ENCODE measurements at places on chromosomes 6 and 20.

DNA sequence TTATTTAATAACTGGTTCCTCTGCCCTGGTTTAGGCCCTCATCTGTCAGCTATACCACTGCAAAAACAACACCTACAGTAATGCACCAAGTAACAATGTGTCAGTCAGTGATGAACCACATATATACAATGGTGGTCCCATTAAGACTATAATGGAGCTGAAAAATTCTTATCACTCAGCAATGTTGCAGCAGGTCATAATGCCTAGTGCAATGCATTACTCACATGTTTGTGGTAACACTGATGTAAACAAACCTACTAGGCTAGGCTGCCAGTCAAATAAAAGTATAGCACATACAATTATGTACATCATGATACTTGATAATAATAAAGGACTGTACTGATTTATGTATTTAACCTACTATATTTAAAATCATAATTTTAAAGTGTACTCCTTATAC is 31.3 kb downstream of the RARS2 start:
- no peak for DNase-seq

DNA sequence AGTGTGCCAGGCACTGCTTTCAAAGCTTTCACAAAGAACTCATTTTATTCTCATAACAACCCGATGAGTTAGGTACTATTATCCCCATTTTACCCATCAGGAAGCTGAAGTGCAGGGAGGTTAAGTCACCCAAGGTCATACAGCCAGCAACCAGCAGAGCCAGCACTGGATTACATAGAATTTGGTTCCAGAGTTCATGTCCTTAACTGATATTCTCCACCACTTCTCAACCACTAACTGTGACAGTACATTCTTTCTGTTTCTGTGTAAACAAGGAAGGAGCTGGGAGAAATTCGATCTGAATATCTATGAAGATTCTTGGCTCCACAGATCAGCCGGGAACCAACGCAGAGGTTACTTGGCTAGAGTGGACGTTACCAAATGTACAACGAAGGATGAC is 98.0 kb downstream of the KIF16B start:
- no peak for DNase-seq

- DNase-seq: no peak
These were observed 63.9 kb downstream of the CHMP4B start for GRCh38 chr20:33875055-33875454.

- no peak for DNase-seq
These were observed 12.5 kb upstream of the EBF4 start for GRCh38 chr20:2680046-2680445.

DNA sequence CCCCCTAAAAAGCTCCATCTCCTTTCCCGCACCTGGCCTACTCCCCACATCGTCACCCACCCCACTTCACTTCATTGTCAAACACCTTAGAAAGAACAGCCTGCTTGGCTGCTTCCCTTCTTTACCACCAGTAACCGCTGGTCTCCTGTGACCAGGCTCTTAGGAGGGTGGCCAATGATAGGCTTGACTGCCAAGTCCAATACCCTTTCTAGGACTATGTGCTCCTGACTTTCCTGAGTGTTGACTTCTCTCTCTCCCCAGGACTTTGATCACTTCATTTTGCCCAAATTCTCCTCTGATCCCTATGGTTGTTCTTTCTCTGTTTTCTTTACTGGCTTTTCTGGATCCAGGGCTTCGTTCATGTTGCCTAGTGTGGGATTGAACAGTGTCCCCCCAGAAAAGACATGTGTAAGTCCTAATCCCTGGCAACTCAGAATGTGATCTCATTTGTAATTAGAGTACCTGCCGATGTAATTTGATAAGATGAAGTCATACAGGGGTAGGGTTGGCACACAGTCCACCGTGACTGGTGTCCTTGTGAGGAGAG is 254.0 kb downstream of the GMDS start:
- DNase-seq: no peak

GRCh38 chr20:10190456-10190855 is 28.2 kb upstream of the SNAP25 start:
- no peak for DNase-seq

GRCh38 chr6:114042267-114043016 is 71.5 kb upstream of the HDAC2 start:
- no peak for DNase-seq

- no peak for DNase-seq
These were observed 125.3 kb upstream of the SPTLC3 start for GRCh38 chr20:12883507-12883885.

DNA sequence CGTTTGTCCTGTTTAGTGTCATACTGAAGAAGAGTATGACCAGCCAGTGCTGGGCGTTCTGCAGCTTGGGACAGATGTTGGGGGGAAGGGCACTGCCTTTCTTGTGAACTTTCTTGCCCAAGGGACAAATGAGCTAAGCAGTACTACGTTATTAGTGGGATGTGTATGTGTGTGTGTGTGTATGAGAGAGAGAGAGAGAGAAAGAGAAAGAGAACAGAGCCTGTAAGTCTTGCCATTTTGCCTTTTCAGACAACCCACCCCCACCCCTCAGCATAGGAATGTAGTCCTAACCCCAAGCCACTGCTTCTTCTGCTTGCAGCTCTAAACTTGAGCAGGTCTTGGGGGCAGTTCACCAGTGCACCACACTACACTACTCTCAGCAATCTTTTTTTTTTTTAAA is 45.5 kb downstream of the E2F3 start:
- no peak for DNase-seq

DNA sequence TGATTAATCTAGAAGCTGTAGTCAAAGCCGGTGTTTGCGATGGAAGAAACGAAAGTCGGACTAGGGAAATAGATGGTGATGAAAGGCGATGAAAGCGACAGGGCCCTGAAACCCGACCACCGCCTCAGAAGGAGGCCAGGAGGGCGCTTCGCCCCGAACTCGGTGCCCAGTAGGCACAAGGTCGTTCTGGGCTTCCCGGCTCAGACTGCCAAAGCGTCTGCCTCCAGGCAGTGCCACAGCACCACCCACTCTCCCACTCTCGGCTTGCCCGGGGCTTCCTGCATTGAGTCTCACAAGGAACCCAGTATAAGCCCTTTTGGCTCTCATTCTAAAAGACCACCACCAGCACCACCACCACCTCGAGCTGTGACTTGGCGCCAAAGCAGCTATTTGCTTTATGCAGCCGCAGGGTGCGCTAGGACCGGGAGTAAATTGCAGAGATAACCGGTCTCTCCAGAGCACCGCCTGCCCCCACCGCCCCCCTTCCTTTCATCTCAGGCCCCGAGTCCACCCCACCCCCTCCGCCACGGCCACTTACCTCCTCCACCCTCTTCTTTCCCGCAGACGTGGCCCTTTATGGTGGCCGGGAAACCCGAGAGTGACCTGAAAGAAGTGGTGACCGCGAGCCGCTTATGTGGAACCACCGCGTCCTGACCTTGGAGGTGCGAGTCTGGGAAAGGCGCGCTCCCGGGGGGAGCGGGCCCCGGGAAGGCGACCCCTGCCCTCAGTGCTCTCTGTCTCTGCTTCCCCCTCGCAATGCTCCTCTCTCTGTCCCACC is 2.4 kb downstream of the TCF21 start:
- peak; percentile 48 for DNase-seq

GRCh38 chr6:17405944-17406245 is 12.5 kb downstream of the CAP2 start:
- no peak for DNase-seq

- DNase-seq: no peak
These were observed 10.3 kb downstream of the ZNF337 start for GRCh38 chr20:25686081-25687067.

GRCh38 chr6:127514179-127514772 is 4.9 kb downstream of the MTCL3 start:
- no peak for DNase-seq

DNA sequence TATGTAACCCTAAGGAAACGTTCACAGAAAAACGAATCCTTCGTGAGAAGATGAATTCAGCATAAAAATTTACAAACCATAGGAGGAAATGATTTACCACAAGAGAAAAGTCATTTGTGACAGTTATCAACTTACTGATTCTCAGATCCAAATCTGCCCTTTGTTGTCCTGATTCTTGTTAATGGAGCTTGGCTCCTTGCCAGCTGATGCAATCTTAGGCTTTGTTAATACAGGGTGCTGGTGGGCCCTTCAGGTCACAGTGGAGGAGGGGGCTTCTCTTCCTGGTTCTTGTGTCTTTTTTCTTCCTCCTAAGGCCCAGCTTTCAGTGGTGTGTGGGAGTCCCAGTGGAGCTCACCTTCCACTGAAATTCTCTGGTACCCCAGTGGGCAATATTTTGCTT is 108.4 kb upstream of the MAP3K7 start:
- no peak for DNase-seq

DNA sequence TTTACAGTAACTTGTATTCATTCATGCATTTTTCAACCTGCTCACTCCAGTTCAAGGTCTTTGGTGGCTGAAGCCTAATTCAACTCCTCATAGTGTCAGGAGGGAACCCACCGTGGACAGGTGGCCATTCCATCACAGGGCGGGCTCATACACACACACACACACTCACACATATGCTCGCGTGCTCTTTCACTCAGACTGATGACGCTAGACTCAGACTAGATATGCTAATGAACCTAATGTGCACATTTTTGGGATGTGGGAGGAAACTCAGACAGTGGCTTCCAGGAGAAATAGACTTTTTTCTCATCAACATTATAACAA is 56.7 kb downstream of the TRIM27 start:
- DNase-seq: no peak

- DNase-seq: no peak
These were observed 11.9 kb downstream of the ASF1A start for GRCh38 chr6:118905851-118906250.

DNA sequence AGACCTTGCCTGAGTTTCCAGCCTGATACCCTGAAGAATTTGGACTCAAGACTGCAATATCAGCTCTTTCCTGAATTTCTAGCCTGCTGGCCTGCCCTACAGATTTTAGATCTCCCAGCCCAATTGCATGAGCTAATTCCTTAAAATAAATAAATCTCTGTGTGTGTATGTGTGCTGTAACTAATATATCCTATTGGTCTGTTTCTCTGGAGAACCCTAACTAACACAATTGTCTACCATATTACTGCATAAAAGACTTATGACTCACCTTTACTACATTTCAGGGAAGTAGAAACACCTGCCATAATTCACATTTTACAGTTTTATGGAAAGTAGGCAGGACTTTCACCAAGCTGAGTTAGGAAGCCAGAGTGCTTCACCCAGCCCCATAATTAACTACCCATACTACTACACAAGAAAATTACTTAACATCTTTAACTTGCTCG is 90.7 kb upstream of the BEND6 start:
- no peak for DNase-seq

- no peak for DNase-seq
These were observed 200.0 kb upstream of the SULF2 start for GRCh38 chr20:47985092-47985850.

- peak; percentile 2 for DNase-seq
These were observed 14.3 kb downstream of the KLHL31 start for GRCh38 chr6:53651205-53651763.

GRCh38 chr6:131062241-131063027 is 611 bp downstream of the EPB41L2 start:
- no peak for DNase-seq

GRCh38 chr6:137339929-137340559 is 120.9 kb upstream of the IFNGR1 start:
- no peak for DNase-seq

- DNase-seq: no peak
These were observed 567.4 kb downstream of the C6orf118 start for GRCh38 chr6:164741938-164742451.

GRCh38 chr6:79724816-79725215 is 93.7 kb downstream of the SH3BGRL2 start:
- DNase-seq: no peak

DNA sequence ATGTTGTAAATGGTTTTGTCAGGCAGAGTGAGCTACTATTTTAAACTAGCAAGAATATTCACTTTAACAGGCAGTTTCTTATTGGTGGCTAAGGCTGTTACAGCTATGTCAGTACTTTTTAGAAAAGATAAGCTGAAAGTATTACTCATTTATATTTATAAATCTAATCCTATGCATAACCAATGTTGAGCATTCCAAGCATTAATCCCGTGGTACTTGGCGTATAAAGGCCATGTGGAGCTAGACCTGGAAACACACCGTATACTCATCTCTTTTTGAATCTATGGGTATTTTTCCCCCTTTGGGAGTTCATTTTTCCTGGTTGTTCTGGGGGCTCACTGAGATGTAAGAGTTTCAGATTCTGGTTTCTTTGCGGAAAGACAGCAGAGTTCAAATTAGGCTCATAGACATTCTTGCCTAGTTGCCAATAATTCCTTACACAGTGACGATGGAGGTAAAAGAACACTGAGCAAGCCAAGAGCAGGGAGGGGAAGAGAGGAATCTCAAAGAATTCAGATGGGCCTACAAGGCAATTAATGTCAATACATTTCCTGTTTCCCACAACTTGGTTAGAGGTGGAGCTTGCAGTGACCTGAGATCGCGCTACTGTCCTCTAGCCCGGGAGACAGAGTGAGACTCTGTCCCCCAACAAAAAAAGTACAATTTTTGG is 211.5 kb downstream of the SOX4 start:
- DNase-seq: no peak

DNA sequence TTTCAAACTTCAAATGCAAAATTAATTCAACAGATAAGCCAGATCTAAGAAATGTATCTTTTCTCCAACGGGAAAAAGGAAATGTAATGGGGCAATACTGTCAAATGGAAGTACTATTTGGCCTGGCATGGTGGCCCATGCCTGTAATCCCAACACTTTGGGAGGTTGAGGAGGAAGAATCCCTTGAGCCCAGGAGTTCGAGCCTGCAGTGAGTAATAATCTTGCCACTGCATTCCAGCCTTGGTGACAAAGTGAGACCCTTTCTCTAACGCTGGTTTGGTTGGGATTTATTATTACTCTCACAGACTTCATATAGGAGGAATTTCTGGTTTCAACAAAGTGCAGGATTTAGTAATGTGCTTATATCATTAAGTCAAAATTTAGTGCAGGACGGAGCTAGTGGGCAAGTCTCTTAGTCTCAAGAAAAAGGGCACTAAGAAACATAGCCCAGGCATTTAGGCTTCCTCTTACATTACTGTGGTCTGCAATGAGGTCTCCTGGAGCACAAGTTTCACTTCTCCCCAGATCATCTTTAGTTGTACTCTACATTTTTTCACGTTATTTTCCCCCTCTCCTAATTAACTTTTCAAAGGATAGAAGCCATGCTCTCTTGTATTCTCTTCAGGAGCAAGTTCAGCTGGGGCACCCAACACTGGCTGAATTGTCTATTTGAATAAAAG is 23.1 kb downstream of the TRIM27 start:
- no peak for DNase-seq

DNA sequence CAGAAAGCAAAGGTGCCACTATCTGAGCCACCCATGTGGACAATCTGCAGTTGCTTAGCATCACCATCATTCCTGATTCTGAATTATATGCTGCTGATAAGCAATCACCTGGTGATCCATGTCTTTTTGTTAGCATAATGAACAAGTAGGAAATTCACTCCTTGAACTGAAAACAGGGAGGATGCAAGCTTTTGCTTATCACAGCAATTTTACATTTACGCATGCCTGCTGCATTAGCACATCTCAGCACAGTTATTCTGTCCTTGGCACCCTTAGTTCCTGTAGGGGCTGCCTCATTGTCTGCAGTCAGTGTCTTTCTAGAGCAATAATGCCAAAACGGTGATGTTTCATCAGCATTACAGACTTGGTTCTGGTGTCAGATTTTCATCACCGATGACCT is 162.6 kb downstream of the KIF16B start:
- DNase-seq: no peak

- DNase-seq: no peak
These were observed 59.7 kb upstream of the MYB start for GRCh38 chr6:135121434-135121833.

GRCh38 chr6:163711615-163712565 is 297.4 kb downstream of the QKI start:
- DNase-seq: no peak

Data from HS-27A (cell line).